ENCODE measurements at places on chromosomes 5 and 9. TPM values are rescaled to one million over a fixed set of nuclear protein-coding genes. Genes with fewer than 3 reads are reported as not detected.

The DMXL1 gene
- 6.4 TPM for polyA plus RNA-seq

The NR2F1-AS1 gene
- polyA plus RNA-seq, result 0.33 TPM

The BTNL8 gene
- not detected for polyA plus RNA-seq

- DNase-seq, result no peak
Measured at GRCh38 chr9:126471084-126471624, 142.6 kb upstream of the LMX1B start.

DNA sequence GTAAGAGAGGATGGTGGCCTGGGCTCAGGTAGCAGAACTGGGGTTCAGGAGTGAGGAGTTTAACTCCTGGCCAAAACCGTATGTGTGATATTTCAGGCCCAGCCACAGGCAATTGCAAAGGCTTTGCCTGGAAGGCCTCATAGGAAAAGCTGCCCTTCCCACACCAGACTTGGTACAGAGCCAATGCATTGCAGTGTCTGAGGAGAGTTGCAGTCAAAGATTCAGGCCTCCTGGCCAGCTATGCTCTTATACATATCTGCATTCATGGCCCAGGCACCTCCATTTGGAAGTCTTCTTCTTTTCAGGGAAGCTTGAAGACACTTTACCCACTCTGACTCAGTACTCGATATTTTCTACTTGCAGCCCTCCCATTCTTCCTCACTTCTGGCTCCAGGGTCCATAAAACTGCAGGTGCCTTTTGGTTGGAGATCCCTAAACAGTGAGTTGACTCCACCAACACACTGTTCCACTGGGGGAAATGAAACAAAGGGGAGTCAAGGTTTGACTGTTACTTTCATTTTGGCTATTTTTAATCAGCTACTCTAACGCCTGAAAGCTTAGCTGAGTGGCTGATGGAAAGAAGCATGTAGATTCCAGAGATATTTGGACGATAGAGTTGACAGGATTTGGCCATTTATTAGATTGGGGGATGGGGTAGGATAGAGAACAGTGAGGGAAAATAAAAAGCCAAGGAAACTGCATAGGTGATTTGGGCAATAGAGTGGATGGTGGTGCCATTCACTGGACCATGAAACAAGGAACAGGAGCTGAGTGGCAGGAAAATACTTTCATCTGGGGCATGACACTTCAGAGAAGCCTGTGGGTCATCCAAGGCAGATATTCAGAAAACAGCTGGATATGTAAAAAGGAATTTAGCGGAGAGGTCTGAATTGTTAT is 30.6 kb upstream of the IL33 start:
- DNase-seq, result no peak

- DNase-seq, result no peak
Measured at GRCh38 chr9:121944711-121945191, 148.4 kb downstream of the TTLL11 start.

- peak; percentile 23 for DNase-seq
Measured at GRCh38 chr9:4933177-4933576, 51.9 kb upstream of the JAK2 start.
